Caki2 (cell line): ENCODE measurements at places on chromosomes 12 and 14.

DNA sequence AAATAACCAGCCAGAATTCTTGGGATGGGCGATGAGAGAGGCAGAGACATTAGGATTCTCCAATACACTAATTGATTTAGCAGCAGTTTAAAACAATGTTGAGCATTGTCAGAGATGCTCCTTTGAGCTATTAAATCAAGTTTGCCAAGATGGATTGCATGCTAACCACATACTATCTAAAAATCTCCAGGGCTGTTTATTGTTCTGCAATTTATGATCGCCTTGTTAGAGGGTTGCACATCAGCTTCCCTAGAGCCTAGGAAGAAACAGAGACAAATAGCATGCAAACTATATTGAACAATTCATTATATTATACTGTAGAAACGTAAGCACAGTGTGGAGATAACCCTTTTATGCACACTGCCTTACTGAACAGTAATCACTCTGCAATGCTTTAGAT, 599.9 kb downstream of the SOX5 start:
- DNase-seq, result no peak

DNA sequence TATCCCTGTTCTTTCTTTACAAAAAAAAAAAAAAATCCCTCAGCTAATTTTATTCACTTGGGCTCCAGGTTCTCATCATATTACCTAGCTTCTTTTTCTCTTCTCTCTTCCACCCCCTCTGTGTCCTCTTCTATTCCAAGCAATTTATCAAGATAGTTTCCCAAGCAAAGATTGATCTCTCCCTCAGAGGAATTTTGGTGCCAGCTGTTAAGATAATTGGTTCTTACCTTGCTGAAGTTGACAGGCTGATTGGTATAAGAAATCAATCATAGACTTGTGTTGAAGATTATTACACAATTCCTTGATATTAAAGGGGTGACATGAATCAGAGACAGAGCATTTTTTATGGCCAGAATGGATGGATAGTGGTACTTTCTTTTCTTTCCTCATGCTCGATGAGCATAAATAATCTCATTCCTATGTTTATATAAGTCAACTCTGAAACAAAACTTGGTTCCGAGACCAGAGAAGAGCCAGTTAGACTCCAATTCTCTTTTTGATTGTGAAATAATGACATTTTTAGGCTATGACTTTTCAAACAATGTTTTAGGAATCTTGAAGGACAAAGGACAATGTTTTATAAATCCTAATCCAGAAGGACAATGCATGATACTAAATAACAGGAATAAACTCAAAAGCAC, 264.1 kb upstream of the PRKD1 start:
- no peak for DNase-seq

- DNase-seq, result no peak
Observed at GRCh38 chr12:125988545-125988944, 923.3 kb downstream of the AACS start.

- peak; percentile 85 for DNase-seq
Observed at GRCh38 chr12:95117178-95117599, 43.8 kb upstream of the NR2C1 start.

DNA sequence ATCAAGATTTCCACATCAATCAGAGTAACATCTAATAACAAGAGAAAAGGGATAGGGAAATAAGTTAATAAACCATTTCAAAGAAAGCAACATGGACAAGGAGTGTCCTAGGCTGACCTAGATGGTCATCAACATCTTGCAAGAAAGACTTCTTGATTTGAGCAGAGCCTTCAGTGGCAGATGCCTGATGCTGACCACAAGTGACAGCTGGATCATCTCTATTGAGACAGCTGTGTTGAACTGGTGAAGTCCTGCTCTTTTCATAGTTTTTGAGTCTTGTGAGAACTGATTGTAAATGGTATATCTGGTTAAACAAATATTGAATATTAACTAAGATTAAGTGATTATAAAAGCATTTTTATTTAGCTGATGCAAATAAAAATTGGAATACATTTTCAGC, 1083.6 kb upstream of the LRFN5 start:
- DNase-seq, result no peak

- DNase-seq, result no peak
Observed at GRCh38 chr12:105992849-105993740, 145.7 kb downstream of the NUAK1 start.

GRCh38 chr12:97650242-97650641, 187.6 kb downstream of the RMST start:
- DNase-seq, result peak; percentile 10

GRCh38 chr12:51009056-51009440, 17.1 kb downstream of the SLC11A2 start:
- DNase-seq, result no peak

DNA sequence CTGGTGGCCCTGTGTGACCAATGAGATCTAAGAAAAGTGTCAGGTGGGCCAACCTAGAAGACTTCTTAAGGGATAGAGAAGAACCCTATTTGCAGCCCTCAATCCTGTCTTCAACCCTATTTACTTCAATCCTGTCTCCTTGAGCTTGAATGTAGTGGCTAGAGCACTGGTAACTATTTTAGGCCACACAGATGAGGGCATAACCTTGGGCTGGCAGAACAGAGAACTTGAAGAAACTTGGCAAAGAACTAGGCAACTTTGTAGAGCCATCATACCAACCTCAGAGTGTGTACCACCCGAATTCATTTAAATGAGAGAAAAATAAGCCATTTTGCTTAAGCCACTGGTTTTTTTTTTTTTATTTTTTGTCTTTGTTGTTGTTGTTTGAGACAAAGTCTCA, 94.8 kb downstream of the TMTC1 start:
- no peak for DNase-seq

DNA sequence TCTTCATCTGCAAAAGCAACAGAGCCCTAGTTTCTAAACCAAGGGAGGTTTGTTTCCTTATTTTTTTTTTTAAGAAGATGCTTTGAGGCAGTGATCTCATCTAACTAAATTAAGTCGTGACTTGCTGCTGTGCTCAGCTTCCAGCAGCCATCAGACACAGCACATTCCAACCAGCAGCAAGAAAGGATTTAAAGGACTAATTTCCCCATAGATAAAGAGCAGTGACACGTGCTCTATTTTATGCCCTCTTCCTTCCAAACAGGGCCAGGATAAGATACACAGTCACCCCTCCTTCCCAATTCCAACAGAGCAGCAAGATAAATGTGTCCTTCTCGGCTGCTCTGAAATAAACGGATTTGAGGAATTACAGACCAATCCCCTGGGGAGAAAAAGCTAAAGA, 81.7 kb downstream of the PRKAB1 start:
- no peak for DNase-seq

DNA sequence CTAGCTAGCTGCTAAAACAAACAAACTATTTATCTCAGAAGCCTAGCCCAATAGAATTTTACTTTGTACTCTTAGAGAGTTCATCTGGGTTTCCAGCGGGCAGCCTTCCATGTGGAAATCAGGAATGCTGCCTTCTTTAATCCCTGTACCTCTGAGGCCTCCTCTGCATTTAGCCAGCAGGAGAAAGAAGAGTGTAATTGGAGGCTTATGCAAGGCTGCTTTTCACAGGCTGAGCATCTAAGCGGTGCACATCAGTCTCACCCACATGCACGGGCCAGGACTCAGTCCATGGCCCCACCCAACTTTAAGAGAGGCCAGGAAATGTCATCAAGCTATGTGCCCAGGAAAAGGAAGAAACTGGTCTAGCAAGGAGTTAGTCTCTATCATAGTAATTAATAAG, 14.0 kb upstream of the PTGDR start:
- no peak for DNase-seq

DNA sequence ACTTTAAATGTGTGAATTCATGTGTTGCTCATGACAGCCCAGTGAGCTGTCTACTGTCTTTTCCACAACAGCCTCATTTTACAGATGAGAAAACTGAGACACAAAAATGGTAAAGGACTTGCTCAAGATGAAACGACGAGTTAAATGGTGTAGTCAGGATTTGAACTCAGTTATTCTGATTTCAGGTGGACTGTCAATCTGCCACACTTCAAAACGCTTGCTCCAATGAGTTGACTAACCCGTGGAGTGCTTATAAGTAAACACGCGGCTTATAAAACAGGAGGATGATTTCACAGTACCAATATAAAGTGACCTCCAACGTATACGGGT, 652 bp upstream of the POLE2 start:
- DNase-seq, result no peak

DNA sequence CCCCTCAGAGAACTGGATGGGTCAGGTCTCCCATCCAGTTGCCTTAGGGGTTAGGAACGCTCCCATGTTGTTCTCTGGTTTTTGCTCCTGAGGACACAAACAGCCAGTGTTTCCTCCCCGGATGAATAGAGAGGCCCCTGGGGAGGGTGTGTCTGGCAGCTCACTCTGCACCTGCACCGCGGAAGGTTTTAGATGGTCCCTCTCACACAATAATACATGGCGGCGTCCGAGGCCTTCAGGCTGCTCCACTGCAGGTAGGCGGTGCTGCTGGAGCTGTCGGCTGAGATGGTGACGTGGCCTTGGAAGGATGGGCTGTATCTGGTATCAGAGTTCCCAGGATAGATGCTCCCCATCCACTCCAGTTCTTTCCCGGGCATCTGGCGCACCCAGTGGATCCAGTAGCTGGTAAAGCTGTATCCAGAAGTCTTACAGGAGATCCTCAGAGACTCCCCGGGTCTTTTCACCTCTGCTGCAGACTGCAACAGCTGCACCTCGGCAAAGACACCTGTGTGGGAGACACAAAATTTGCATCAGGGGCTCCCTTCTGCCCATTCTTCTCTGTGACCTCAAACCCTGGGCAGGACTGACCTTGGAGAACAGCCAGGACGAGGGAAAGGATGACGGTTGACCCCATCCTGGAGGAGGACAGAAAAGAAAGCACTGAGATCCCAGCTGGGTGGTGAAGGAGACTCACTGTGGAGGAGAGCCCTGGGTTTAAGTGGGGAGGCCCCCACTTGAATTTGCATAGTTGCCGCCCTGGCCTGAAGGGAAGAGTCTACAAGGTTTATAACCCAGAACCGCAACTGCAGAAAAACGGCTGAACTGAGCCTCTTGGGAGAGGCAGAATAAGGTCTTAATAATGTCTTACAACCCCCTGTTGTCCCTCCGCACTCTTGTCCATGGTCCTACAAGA, 1324.8 kb downstream of the TMEM121 start:
- DNase-seq, result no peak

- DNase-seq, result no peak
Observed at GRCh38 chr14:103121121-103121845, 2.0 kb upstream of the TNFAIP2 start.

- no peak for DNase-seq
Observed at GRCh38 chr14:104245075-104245474, 106.7 kb downstream of the KIF26A start.

DNA sequence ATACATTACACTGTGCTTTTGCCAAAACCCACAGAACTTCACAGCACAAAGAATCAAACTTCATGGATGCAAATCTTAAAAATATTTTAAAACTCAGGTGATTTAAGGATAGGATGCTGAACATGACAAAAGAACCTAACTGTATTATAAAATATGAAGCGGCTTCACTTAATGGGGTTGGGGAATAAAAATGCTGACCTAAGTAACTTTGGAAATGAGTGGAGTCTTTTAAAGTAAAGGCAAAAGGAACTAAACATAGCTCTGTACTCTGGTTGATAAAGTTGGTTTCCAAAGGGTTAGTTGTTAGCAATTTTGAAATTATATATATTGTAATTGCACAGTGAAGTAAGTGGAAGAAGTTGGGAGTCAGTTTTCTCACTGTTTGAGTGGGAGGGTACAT, 111.5 kb upstream of the SYT1 start:
- DNase-seq, result no peak

GRCh38 chr12:130640901-130641300, 75.2 kb downstream of the RIMBP2 start:
- DNase-seq, result no peak

DNA sequence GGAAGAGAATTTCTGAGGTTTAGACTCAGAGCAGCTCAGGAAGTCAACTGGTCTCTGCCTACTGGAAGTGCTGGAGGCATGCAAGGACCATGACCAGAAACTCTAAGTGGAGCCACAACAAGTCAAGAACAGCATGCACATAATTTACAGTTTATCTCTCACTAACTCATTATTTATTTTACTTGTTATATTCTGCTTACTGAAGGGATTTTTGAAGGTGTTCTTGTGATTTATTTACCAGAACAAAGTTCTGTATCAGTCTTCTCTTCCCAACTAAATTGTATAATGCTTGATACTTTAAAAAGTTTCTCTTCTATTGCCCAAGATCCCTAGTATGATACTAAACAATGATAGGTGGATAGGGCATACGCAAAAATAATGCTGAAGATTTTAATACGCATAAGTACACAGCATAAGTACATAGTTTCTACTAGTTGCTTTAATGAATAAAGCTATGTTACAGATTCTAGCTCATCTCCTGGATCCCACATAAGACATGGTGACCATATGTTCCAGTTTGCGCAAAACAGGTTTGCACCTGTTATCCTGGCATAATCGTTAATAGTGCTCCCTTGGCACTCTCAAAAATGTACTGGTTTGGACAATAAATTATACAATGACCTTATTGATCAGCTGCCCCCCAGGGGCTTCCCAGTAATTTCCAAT, 11.6 kb upstream of the SPTB start:
- DNase-seq, result no peak

DNA sequence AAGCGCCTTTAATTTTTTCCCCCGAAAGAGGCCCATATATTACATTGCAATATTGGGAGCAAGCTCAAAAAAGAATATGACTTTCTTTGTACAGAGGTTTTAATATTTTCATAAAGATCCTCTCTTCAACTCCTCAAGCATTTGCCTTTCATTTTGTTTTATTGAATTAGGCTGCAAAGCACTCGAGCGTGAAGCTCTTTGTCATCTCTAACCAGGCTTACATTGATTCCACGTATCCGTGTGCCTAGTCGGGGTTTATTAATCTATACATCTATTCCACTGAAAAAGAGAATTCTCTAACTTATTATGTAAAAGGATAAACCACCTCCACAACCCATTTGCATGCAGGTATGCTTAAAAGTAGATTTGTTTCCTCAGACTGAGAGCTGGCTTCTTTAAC, 234.8 kb upstream of the TMPO start:
- DNase-seq, result no peak

DNA sequence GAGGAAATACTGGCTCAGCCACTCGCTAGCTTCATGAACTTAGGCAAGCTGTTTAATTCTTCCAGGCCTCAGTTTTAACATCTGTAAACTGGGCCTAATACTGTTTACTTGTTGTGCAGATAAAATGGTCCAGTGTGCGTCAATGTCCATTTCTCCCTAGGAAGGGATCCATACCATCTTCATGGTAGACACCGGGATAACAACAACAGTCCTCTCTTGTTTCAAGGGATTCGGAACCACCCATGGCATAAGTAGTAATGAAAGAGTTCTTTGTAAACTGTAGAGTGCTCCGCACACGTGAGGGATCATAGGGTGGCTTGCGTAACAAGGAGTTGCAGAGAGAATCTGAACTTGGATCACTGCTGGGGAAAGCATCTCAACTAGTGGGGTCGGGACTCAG, 17.3 kb upstream of the CHGA start:
- DNase-seq, result no peak

DNA sequence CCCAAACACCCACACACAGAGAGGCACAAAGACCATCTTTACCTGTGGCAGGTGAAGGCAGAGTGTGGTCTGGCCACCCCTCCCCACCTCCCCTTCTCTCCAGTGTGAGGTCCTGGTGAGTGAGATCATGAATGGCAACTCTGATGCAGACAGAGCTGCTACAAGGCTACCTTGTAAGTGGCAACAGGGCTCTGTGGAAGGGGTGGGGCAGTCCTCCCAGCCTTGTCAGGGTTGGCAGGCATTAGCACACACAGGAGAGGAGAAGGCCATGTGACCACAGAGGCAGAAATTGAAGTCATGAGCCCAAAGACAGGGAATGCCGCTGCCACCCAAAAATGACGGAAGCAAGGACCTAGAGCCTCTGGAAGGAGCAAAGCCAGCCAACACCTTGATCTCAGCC, 30.7 kb downstream of the VWF start:
- no peak for DNase-seq
